ENCODE measurements at places on chromosomes 7 and 10.

GRCh38 chr10:73991884-73992245 lies 6.1 kb upstream of the VCL start:
- peak; percentile 88 for DNase-seq

GRCh38 chr10:102870221-102870620 lies 951 bp downstream of the AS3MT start:
- no peak for DNase-seq

- peak; percentile 31 for DNase-seq
Measured at GRCh38 chr10:13115832-13116803, 16.2 kb downstream of the OPTN start.

DNA sequence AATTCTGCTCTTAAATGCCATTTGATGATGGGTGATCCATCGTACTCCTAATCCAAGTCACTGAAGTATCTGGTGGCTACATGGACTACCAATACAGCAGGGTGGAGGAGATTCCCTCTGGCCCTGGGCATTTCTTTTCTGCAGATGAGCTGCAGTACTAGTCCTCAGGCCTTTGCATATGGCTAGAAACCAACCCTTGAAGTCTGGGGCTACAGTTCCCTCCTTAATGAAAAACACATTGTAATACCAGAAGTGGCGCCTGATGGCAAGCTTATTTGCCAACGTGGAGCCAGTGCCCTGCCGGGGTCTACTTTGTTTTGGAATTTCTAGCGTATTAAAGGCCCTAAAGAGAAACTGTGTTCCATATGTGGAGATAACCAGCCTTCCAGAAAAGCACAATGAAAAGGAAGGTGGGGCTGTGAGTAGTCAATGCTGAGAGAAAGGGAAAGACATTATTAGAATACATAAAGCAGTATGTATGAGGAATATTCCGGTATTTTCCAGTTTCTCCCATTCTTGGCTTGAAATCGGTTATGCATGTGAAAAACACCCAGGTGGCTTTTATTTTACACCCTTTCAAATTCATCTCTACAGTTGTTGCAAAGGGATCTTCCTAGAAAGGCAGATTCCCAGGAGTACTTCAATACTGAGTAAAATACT lies 368.8 kb downstream of the PRPF18 start:
- no peak for DNase-seq

- no peak for DNase-seq
Measured at GRCh38 chr7:98826811-98827231, 43.0 kb downstream of the TMEM130 start.

GRCh38 chr10:65950075-65950474 lies 975.8 kb upstream of the LRRTM3 start:
- no peak for DNase-seq

DNA sequence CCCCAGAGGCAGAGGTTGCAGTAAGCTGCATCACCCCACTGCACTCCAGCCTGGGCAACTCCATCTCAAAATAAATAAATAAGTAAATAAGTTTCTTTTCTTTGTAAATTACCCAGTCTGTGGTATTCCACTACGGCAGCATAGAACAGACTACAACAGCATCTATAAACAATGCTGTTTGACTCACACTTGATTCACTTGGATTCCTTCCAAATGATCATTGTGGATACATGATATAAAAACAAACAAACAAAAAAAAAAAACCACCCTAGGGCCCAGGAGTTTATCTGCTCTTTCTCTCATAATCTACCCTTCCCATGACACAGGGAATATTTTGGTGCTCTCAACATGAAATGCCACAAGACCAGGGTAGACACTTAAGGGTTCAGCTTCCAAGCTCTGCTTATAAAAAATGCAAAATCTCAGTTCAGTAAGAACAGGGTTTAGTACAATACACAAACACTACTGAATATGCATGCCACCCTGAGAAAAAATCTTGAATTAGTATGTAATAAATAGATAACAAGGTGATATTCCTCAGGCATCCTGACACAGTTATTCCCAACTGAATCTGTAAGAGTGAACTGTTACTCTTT lies 200.9 kb downstream of the FAM107B start:
- peak; percentile 40 for DNase-seq

DNA sequence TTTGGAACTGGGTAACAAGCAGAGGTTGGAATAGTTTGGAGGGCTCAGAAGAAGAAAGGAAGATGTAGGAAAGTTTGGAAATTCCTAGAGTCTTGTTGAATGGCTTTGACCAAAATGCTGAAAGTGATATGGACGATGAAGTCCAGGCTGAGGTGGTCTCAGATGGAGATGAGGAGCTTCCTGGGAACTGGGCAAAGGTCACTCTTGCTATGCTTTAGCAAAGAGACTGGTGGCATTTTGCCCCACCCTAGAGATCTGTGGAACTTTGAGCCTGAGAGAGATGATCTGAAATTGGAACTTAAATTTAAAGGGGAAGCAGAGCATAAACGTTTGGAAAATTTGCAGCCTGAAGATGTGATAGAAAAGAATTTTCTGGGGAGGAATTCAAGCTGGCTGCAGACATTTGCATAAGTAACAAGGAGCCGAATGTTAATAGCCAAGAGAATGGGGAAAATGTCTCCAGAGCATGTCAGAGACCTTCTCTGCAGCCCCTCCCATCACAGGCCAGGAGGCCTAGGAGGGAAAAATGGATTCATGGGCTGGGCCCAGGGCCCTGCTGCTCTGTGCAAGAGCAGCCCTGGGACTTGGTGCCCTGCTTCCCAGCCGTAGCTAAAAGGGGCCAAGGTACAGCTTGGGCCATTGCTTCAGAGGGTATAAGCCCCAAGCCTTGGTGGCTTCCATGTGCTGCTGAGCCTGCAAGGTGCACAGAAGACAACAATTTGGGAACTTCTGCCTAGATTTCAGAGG lies 3.6 kb downstream of the PDSS1 start:
- no peak for DNase-seq

- DNase-seq, result no peak
Measured at GRCh38 chr7:47970761-47971160, 8.7 kb downstream of the HUS1 start.

- DNase-seq, result no peak
Measured at GRCh38 chr10:62284221-62284620, 15.6 kb upstream of the RTKN2 start.

- no peak for DNase-seq
Measured at GRCh38 chr10:123069246-123069986, 60.6 kb downstream of the ACADSB start.

DNA sequence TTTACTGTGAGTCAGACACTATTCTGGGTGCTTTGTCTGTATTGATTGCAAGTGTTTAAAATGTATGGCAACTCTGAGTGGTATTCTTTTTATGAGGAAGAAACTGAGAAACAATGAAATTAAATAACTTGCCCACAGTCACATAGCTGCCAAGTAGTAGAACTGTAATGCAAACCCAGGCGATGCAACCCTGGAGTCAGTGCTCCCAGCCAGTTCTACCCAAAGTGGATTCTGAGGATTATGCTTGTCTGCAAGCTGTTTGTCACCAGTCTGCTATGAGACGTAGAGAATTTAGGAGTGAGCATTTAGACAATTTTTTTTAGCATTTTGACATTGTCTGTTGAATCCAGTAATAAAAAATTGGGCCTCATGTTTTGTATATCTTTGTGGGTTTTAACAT lies 306.0 kb upstream of the LRGUK start:
- no peak for DNase-seq

GRCh38 chr10:1193561-1193960 lies 137.4 kb downstream of the WDR37 start:
- DNase-seq, result peak; percentile 4

GRCh38 chr7:55212838-55213237 lies 152.3 kb upstream of the LANCL2 start:
- DNase-seq, result no peak

DNA sequence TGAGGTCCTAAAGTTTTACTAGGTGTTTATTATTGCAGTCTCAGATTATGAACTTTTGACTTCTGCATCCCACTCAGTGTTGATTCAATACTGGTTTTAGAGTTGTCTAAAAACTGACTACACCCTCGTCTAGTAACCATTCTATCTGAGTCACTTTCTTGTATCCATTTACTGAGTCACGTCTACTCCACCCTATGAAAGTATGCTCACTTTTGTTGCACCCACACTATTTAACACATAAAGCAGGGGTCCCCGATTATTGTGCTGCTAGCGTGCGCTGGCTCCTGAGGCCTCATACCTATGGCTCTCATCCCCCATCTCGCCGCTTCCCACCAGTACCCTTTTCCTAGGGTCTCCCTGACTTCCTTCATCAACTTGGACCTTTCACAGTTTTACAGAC lies 2.0 kb downstream of the SAMD9 start:
- DNase-seq, result peak; percentile 49

DNA sequence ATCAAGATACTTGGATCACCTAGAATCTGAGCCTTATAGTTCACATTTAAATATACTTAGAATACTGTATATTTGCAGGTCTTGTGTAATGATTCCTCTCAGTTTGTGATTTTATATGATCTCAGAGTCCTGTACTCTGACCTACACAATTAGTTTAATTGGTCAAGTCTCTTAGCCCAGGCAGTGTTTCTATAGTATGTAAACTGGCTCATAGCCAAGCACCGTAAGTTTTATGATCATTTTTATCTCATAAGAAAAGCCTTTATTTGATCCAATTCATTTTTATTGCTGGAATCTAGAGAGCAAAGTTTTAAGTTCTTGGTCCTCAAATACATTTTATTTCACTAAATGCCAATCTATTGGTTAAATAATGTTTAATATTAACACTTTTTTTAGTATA lies 242.2 kb downstream of the MALRD1 start:
- no peak for DNase-seq

GRCh38 chr7:42272793-42273665 lies 36.0 kb upstream of the GLI3 start:
- no peak for DNase-seq

GRCh38 chr10:69828144-69828870 lies 26.6 kb downstream of the COL13A1 start:
- DNase-seq, result no peak

DNA sequence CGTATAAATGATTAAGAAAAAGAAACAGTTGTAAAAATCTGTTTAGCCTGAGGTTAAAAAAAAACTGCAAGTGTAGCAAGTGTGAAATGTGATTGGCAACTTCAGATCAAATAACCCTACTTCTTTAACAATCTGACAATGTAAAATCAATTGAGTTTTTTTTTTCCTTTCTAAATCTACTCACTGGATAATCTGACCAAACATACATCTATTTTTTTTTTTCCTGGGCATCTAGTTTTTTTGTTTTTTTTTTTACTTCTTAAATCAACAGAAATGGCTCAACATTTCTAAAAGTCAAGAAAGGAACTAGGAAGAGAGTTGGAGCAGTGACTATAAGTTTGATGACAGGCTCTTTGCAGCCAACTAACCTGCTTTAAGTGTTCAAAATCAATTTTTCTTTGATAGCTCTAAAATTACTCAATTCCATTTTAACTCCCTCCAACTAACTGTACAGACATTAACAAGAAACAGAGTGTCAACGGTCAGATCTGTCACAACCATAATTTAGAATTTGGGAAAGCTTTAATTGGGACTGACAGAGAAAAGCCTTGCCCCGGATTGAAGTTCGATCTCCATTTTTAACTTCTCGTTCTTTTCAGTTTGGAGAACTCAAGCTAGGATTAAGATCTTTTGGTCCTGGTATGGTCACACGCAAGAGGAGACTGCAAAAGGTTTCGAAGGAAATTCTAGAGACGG lies 1.2 kb downstream of the ARL3 start:
- DNase-seq, result no peak

GRCh38 chr7:5492636-5493020 lies 69.0 kb upstream of the TNRC18 start:
- DNase-seq, result no peak

GRCh38 chr7:86823769-86824168 lies 180.1 kb downstream of the GRM3 start:
- no peak for DNase-seq

DNA sequence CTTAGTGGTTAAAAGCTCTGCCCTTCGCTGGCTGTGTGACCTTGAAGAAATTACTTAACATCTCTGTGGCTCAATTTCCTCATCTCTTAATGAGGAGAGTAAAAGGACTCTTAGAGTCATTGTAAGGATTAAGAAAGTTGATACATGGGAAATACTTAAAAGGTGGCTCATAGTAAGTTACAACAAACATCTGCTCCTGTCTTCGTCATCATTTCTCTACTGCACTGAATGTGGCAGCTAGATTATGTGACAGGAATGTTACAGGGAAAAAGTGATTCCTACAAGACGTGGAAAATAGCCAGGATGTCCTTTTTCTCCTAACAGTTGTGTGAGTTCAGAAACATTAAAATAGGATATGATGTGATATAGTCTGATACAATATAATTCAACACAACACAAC lies 184.7 kb downstream of the FRMD4A start:
- DNase-seq, result no peak

All from CD4-positive, alpha-beta T cell treated with Interleukin-2 at 100 ng/mL for 4 hours (primary cell).